Myocyte (in vitro differentiated cells): ENCODE measurements at places on chromosomes 11 and 22.

- DNase-seq = no peak
Observed at GRCh38 chr22:30996462-30996861, 27.4 kb downstream of the TUG1 start.

DNA sequence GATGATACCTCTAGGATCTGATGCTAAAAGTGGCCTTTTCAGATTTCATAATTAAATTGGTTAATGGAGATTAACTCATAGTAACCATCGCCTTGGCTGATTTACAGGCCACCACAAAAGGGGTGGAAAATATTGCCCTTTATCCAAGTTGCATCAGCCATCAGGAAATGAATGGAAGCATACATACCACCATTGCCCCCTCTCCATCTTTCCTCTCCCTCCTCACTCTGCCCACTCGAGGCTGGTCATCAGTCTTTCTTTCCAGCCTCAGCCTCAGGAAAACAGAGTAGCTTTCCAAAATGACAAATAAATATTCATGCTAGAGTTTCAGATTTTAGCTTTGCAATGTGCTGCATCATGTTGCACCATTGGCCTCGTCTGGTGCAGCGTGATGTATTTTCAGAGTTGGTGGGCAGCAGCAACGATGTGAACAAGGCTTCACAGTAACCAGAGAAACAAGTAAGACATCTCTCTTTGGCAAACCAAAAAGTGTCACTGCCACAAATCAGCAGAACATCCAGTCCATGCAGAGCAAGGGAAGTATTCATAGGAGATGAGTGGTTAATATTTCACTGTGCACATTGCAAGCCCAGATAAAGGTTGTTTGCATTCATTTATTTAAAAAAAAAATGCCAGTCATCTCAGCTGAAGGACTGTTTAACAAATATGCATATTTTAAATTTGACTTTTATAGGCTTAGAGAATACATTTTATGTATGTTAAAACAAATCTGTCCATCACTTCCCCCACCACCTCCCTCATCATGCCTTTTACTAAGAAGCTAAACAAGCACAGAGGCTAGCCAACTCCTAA is 136.7 kb upstream of the FAT3 start:
- no peak for DNase-seq

- DNase-seq = no peak
Observed at GRCh38 chr11:2791139-2791520, 91.3 kb upstream of the KCNQ1OT1 start.

DNA sequence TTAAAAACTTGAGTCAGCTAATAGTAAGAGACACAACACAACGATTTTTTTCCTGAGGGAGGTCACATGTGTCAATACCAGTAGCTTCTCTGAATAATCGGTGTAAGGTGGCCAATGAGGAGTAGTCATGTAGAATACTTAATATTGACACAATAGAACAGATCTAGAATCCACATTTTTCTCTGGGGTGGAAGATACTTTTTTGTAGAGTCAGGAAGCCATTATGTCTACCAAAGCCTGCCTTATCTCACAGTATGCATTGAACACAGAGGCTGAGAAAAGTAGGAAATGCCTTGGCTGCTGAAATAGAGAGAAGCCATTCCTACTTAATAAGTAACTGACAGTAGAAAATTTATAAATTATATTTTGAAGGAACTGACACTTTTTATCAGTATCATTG is 725.0 kb downstream of the METTL15 start:
- DNase-seq = no peak

- peak; percentile 67 for DNase-seq
Observed at GRCh38 chr11:45655347-45655756, 10.1 kb downstream of the CHST1 start.

DNA sequence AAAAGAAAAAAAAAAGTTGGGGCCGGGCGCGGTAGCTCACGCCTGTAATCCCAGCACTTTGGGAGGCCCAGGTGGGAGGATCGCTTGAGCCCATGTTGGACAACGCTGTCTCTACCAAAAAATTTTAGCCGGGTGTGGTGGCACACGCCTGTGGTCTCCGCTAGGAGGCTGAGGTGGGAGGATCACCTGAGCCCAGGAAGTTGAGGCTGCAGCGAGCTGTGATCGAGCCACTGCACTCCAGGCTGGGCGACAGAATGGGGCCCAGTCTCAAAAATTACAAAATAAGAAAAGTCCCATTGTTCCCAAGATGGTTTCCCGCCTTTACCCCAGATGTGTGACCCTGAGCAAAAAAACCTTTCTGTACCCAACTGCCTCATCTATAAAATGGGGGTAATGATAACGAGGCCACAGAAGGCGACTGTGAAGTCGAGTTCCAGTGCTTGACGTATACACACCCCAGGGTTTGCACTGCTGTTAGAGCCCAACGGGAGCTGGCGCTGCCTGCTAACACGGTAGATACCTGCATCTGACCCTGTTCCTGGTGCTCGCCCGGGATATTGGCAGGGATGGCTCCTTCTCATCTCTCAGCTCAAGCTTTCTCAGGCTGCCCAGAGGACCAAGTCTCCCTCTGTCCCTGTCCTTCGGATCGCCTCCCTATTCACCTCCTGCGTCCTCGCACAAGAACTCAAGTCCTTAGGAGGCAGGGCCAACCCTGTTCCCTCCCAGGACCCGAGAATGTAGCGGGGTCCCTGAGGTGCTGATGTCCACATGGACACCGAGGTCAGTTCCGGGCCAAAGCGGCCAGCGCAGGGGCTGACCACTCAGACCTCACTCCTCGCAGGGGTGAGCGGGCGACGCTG is 1.1 kb upstream of the RPLP2 start:
- no peak for DNase-seq

DNA sequence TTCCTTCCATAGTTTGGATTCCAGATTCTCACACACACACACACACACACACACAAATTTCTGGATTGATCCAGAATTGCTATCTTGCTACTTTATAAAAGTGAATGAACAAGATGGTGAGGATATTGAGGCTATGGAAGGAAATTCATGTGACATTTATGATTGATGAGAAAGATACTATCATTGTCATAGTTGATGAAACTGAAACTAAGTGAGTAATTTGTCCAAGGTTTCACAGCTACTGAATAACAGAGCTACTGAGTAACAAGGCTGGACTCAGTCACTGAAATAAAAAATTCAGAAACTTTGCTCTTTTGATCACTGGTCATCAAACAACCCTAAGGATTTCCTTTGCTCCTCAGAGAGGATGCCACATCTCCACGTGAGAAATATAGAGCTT is 16.2 kb downstream of the OR5D16 start:
- no peak for DNase-seq

- no peak for DNase-seq
Observed at GRCh38 chr11:100841711-100842407, 154.8 kb downstream of the ARHGAP42 start.

GRCh38 chr22:43953988-43954785 is 1.1 kb upstream of the SAMM50 start:
- DNase-seq = no peak

DNA sequence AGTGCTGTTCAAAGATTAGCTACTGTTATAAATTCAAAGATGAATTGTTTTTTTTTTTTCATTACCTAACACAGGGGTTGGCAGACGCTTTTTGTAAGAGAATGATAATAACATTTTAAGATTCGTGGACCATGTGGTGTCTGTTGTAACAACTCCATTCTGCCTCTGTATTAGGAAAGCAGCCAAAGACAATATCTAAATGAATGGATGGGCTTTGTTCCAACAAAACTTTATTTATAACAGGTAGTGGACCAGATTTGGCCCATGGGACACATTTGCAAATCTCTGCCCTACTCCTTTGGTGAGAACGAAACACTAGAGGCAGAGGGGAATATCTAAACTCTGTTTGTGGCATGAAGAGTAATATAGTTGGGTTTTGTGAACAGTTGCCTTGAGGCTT is 83.6 kb upstream of the BLID start:
- DNase-seq = no peak

- DNase-seq = no peak
Observed at GRCh38 chr11:128451652-128452470, 135.5 kb downstream of the ETS1 start.

- peak; percentile 75 for DNase-seq
Observed at GRCh38 chr11:111635706-111636045, 33.4 kb downstream of the SIK2 start.

DNA sequence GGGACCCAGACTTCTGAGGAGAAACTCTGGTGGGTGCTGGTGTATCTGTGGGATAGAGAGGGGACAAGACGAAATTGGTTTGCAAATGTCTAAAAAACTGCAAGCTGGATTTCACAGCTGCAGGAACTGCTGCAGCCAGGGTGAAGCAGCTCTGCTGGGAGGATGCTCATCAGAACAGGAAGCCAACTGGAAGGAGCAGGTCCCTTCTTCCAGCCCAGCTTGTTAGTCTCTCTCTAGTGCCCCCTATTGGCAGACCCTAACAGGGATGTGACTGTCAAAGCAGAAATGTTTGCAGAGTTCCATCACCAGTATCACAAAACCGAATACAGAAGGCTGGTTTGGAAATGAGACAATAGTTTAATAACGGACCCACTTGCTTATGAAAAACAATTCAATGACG is 74.8 kb upstream of the SLC22A12 start:
- no peak for DNase-seq

DNA sequence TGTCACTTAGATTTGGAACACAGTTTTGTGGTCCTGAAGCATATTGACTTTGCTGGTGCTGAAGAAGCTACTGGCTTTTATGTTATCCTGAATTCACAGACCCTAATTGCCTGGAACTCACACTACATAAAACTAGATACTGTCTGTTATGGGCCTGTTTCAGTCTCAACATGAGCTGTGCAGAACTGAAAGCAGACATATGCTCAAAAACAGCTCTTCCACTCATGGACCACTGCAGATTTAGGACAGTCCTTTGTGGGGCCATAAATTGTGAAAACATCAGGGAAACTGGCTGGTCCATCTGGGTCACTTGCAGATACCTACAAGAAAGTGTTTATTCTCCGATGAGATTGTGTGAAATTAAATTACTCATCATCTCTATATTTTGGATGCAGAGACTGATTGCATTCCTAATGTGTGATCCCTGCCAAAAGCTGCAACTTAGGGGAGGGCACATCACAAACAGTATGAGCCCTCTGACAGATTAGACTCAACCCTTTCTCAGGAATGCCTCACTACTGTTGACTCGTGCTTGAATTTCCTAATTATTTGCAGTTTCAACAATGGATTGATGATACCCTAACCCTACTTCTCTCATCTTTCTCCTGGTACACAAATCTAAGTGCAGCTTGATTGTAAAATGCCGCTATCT is 10.2 kb upstream of the CLNS1A start:
- DNase-seq = no peak

DNA sequence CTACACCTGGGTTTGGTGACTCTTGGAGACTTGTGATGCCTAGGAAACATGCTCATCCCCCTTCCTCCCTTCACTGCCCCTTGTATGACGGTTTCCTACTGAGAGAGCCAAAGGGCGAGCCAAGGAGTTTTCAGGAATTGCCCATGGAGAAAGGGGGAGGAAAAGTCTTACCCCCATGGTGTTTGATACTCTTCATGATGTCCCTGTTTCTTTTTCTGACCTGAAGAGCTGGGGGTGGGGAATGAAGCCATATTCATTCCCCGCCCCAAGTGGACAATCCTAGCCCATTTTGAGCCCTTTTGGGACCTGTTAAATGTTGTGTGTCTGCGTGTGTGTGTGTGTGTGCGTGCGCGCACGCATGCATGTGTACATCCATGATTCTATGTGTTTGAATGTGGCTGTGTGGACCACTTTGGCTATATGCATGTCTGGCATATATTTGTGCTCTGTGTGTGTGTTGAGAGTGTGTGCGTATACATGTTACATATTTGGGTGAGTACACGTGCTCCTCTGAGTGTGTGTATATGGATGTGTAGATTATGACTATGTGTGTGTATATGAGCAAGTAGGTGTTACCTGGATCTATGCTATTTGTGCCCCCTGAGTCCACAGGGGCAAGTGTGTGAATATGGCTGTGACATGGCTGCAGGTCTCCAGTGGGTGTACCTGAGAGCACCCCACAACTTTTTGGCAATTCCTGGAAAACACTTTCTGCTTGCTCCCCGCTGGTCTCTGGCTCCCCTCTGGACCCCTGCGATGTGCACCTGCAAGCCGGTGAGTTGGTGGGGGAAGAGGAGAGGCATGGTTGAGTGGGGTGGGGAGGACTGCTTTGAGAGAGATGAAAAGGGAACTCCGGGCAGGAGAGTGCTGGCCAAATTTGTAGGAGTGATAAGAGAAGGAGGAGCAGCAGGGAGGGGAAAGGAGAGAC is 24.6 kb downstream of the OTOG start:
- no peak for DNase-seq

- no peak for DNase-seq
Observed at GRCh38 chr11:131217313-131218310, 152.8 kb upstream of the NTM start.

DNA sequence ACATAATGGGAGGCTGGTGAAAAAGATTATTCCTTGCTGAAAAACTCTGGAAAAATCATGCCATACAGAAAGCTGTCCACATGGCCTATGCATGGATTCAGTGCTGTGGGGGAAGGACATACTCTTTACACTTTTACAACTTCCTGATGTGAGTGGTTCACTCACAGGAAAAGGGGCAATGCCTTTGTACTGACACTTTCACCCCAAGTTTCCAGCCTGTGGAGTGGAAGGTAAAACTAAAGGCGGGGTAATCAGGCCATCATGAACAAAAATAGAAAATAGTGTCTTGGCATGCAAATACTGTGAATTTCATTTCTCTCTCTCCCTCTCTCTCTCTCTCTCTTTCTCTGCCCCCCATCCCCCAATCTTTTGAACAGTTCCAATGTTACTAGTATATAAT is 281.8 kb downstream of the ETS1 start:
- DNase-seq = no peak

- no peak for DNase-seq
Observed at GRCh38 chr11:118074091-118074685, 2.7 kb upstream of the TMPRSS4 start.
